Activated T-helper 1 cell treated with Interleukin-2 at 50 U/mL for 16 hours (primary cell): ENCODE measurements at places on chromosomes 12 and 14.

DNA sequence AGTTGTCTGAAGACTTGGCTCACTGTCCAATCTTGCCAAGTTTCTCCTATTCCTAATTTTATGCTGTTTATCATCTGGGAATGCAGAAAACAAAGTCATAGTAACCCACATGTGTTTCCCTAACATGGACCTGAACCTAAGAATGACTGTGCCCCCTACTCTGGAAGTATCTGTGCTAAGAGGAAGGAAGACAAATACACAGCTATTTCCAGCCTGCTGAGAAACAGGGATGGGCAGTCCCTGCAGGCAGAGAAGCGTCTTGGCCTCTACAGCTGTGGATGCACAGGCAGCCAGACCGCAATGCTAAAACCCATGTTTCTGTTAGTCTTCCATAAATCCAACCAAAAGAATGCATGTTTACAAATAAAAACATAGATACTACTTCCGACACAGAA, 56.2 kb downstream of the DUSP16 start:
- DNase-seq, result no peak

DNA sequence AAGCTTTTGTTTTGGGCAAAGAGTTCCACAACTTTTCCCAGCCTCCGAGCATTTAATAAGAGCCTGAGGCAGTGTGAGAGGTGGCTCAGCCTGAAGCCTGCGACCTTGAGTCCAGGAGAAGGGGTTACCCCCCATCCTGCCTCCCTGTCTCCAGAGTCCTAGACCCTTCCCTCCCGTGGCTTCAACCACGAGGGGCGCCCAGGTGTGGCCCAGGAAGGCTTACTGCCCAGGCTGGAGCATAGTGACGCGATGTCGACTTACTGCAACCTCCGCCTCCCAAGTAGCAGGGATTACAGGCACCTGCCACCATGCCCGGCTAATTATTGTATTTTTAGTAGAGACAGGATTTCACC, 641 bp downstream of the LRRC43 start:
- DNase-seq, result no peak

DNA sequence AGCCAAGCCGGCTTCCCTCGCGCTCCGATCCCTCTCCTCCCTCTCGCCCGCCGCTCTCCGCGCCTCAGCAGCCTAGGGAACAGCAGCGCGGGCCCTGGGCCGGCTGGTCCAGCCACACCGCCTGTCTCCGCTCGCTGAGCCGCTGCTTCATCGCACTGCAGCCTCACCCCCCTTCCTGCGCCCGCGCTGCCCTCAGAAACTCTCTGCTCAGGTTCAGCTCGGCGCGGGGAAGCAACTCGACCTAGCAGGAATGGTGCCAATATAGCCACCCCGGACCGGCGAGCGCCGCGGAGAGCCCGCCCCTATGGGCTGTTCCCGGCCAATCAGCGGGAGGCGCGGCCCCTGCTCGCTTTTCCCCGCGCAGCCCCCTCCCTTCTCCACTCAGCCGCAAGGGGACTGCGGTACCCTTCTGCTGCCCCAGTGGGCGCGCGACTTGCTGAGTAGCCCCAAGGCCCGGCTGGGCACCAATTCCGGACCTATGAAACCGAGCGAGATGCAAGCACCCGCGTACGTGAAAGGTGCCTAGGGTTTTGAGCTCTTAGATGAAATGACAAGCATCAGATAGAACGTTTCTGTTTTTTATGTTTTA, at the start of gene ADAMTS20:
Gene ADAMTS20, minus strand, starts transcription at position 233 of the 589 bp plus-strand sequence. CDS start 282 bp downstream, outside the sequence.
- DNase-seq, result no peak

- DNase-seq, result no peak
Measured at GRCh38 chr12:11026118-11026517, 3.7 kb upstream of the TAS2R19 start.

- no peak for DNase-seq
Measured at GRCh38 chr12:87227162-87227561, 802.0 kb downstream of the C12orf50 start.

DNA sequence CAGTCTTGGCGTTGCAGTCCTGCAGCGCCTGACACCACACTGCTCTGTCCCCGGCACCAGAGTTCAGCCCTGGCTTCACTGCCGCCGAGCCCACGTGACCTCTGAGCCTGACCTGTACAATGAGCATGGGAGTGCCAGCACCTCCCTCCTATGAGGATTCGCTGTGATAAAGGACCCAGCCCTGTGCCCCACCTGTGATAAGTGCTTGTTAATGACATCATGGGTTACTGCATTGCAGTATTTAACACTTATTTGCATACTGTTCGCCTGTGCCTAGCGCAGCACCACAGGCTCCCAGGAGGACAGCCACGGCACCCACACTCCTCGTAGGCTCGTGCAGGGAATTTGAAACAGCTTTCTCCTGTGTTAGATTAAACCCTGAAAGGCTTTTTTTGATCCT, 118.2 kb upstream of the GSC start:
- DNase-seq, result no peak

DNA sequence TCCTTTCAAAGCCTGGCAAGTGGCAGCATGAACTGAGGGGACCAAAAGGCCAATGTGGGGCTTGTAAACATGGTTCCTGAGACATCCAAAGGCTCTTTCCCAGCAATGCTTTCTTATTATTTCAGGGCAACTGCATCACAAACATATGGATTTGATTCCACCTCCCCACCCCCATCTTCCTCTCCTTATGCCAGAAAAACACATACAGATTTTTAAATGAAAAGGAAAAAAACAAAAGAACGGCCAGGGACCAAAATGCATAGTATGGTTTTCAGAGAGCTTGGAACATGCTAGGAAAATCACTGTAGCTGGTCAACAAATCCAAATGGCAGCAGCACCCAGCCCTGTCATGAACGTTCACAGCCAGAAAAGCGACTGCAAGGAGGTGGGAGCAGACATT, 167.6 kb downstream of the ANO2 start:
- DNase-seq, result no peak

GRCh38 chr12:110811972-110812371, 34.8 kb upstream of the CCDC63 start:
- DNase-seq, result no peak

- DNase-seq, result no peak
Measured at GRCh38 chr14:104445086-104445485, 134.5 kb upstream of the C14orf180 start.

GRCh38 chr12:79763766-79764452, 73.1 kb upstream of the PAWR start:
- no peak for DNase-seq

- no peak for DNase-seq
Measured at GRCh38 chr14:38073641-38074040, 134.1 kb upstream of the SSTR1 start.

DNA sequence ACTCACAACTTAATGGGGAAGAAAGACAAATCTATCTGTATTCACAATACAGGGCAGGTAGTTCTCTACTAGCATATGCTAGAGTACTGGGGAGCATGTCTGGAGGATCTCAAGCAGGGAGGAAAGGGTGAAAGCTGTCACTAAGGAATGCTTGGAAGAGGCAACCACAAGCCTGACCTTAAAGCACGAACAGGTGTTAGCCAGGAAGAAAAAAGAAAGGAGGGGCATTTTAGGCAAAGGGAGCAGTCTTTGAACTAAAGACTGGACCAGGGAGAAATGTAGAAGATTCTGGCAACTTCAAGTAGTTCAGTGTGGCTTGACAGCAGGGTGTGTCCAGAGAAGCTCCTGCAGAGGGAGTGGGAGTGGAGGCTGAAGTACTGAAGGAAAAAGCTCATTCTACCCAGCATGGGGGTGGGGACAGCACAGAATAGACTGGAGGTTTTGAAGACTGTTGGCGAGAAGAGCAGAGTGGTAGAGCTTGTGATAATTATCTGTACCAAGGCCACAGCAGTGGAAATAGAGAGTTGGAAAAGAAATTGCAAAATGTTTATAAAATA, 50.9 kb downstream of the AP5M1 start:
- DNase-seq, result no peak

DNA sequence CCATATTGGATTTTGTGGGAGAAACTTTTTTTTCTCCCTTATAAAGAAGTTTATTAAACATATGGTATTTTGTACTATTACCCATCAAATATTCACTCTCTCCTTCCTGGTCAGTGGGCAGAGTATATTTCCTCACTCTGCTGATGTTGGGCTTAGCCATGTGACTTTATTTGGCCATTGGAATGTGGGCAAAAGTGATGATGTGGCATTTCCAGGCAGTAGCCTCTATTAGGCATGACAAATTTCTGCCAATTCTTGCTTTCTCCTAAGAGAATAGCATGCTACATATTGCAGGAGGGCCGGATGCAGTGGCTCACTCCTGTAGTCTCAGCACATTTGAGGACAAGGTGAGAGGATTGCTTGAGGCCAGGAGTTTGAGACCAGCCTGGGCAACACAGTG, 24.4 kb upstream of the WSCD2 start:
- DNase-seq, result no peak

DNA sequence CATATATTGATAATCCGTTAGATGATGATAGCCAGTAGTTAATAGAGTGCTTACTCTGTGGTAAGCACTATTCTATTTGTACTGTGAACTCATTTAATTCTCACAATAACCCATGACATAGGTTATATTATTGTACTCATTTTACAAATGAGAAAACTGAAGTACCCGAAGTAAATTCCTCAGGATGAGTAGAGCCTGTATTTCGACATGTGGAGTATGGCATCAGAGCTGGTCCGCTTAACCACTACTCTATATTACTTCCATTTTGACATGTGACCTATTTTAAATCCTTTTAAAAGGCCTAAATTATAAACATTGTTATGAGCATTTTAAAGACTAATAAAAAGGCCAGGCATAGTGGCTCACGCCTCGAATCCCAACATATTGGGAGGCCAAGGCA, 8.0 kb upstream of the RAP1B start:
- no peak for DNase-seq

DNA sequence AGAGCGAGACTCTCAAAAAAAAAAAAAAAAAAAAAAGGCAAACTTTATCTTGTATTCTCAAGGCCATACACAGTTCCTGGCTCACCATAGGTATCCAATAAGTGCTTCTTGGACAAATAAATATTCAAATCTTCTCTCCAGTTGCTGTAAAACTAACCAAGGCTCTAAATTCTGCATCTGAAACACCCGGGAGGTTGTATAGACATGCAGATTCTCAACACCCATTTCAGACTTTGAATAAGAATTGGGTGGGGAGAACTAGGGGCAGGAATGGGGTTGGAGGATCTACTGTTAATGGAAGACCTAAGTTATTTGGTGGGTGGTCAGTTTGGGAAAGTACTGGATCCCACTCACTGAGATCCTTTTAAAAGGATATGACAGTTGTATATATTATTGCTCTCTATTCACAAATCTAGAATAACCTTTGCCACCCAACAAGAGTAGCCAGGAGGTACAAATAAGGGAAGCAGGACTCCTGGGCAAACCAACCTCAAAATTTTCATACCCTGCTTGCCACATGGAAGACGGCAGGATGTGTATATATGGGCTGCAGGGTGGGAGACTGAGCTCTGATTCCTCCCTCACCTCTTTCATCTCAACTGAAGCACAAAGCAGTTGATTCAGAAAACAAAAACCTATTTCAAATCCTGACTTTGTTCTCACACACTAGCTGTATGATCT, 879 bp downstream of the GDF3 start:
- no peak for DNase-seq

- no peak for DNase-seq
Measured at GRCh38 chr12:51528852-51529650, 62.0 kb upstream of the SCN8A start.

DNA sequence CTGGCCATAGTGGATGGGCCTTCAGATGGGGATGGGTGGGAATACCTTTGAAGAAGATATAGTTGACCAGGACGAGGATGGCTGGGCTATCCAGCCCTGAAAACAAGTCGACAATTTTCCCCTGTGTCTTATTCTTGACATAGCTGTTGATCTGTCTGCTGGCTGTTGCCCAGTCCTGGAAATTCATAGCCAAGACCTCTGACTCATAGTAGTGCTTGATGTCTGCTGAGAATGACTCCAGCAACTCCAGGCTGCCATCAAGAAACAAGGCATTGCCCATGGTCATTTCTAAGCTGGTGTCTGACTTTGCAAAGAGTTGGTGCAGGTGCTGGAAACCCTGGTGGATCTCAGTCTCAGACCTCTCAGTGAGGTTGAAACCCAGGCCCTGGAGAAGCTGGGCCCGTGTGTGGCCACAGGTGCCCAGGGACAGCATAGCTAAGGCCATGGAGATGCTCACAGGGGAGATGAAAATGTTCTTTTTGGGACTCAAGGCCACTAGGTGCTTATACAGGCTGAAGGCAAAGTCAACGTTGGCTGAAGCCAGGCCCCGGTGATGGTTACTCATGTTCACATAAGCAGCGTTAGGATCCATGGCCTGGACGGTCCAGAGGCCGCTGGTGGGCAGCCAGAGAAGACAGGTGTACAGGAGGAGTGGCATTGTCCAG, 9.0 kb downstream of the SERPINA6 start:
- no peak for DNase-seq

DNA sequence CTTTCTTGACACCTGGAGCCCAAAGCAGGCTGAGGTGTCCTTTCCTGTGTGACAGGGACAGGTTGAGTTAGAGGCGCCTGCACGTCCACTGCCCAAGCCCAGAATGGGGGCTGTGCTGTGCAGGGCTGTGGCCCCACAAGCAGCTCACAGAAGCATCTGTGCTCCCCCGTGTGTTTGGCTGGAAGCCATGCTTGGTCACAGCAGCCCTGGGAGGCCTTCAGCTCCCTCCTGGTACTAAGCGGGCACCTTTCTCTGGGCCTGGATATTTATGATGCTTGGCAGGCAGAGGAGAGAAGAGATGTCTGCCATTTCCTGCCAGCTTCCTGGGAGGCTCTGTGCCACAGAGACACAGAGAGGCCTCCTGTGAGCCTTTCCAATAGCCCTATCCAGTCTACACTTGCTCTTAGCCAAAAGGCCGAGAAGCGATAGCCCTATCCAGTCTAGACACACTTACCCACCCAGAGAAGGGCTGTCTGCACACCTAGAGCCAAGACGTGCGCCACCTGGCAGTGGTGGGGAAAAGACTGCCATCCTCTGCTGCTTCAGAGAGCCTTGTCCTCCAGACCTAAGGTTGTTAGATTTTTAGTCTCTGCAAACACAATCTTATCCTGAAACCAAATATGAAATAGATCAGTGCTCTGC, 117.4 kb downstream of the GCH1 start:
- DNase-seq, result no peak

- no peak for DNase-seq
Measured at GRCh38 chr14:91396959-91397815, 20.4 kb downstream of the CCDC88C start.

DNA sequence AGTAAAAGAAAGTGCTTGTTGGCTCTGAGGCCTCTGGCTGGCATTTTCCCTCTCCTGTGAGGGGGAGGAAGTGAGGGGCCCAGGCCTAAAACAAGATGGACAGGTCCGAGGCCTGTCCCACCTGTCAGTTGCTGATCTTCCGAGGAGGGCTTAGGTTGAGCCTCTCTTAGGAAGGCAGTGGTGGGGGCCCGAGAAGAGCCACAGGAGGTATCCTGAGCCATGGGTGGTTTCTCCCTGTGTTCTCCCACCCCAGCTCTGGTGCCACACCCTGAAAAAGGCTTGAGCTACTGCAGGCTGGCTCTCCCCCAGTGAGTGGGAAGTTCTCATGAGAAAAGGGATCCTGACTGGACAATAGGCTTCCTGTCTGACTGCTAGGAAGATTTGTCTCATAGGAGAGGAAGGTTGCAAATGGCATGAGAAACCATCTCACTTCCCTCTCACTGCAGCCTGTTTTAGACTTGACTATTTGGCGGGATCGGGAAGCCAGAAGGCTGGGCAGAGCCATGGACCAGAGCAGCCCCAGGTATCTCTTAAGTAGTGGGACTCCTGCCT, 72.1 kb upstream of the SRSF5 start:
- DNase-seq, result no peak

GRCh38 chr12:108989376-108989775, 31.5 kb downstream of the SVOP start:
- no peak for DNase-seq
